Epithelial cell of proximal tubule (primary cell): ENCODE measurements at places on chromosomes 6 and 20. TPM values are rescaled to one million over a fixed set of nuclear protein-coding genes. Genes with fewer than 3 reads are reported as not detected.
A peak's percentile ranks its signal among the peaks of the same experiment; 100 is the strongest.

DNA sequence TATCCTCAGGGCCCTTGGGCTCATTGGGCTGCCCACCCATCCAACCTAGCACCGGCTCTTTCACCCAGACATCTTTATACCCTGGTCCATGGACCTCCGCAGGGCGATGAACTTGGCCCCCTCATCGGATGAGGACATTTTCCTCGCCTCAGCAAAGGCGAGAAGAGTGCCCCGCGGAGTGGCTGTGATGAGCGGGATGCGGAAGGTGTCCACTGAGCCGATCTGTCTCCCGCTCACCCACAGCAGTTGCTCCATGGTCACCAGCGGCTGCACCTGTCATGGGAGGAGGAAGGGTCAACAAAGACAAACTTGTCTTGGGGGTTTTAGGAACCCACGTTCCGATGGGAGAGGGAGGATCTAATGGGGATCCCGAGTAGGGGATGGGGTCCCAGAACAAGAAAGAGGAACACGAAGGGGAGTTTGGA lies 690 bp downstream of the NEU1 start:
- DNase-seq: no peak

DNA sequence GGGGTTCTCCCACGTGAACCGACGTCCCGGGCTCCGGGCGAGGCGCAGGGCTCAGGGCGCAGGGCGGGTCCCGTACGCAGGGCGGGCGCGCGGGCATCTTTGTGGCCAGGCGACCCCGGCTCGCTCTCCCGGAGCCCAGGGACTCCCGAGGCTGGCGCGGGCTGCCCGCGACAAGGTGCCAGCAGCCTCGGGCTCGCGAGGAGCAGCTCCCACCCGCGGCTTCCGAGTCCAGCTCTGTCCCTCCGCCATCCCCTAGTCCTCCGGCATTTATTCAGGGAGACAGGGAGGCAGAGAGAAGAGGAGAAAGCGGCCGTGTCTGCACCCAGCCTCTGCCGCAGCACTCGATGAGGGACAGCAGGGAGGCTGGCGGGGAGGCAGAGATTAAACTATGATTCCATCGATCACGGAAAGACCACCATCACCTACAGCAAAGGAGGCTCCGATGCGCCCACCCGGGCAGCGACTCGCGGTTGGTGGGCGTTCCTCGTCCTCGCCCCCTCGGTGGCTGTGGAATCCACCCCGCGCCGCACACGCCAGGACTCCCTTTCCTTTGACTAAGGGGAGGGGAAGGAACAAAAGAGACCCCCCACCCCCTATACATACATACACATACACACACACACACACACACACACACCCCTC lies 1.1 kb downstream of the RGS17 start:
- DNase-seq: no peak

DNA sequence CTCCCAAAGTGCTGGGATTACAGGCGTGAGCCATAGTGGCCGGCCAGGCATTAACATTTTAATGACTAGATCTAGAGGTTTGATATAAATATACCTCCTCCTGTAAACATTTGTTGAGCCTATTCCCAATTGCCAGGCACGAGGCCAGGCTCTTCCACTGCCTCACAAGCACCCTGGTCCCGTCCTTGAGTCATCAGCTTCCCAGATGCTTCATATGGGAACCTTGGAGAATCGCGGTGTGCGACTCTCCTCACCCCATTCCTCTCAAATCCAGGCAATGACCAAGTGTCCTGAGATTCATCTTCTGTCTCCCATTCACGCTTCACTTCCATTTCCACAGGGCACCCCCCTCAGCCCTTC lies 35.9 kb upstream of the PIM1 start:
- DNase-seq: no peak

Gene TCFL5
- 5.7 and 7.2 TPM in 2 replicates for total RNA-seq

Gene OR2J3
- total RNA-seq: not detected in 2 replicates

DNA sequence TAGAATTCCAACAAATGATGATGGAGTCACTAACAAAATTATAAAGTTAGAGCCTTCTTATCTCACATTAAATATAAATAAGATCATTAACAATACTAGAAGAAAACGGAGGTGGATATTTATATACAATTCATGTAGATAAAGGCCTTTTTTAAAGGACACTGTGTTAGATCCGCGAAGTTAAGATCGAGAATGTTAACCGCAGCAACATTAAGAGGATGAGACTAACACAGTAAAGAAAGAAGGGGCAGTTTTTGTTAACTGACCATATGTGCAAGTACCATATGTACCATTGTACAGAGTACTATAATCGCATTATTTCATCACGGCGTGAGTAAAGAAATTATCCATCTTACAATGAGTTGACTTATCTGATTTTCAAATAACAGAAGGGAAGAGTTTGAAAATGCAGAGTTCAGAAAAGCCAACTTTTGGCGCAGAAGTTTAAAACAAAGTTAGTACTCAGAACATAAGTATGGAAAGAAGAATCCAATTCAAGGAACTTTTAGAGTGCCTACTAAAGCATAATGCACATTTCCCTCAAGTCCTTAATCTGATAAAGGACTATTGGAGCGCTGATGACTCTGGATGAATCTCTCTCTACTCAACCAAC lies 1.4 kb downstream of the FBXL4 start:
- no peak for DNase-seq

Gene SLC22A2
- not detected in 2 replicates for total RNA-seq

Gene DEFB126
- not detected in 2 replicates for total RNA-seq

Gene PSORS1C1
- 1.1 and 2.8 TPM in 2 replicates for total RNA-seq

DNA sequence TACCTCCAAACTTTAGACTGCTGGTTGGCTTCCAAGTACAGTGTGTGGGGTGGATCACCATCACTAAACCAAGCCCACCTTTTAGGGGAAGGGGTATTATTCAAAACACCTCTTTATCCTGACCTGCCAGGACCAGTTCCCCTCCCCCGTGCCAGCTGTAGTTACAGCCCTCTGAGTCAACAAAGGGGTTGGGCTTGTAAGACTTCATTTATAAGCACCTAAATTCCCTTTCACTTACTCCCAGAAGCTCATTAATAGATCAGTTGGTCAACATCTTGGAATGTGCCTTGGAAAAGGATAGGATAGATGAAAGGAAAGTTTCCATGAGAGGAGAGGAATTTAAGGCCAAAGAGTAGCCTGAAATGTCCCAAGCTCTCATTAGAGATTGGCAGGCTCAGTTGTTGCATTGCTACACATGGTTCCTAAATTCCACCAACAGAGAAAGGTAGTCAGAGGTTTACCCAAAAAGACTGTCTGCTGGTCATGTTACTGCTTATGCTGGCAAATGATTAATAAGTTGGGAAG lies 59.2 kb downstream of the TNFAIP3 start:
- peak; percentile 95 for DNase-seq

Gene NTSR1
- total RNA-seq: 0.29 TPM in 1 of 2 replicates, not detected in the other

Gene KIF25
- total RNA-seq: not detected in 2 replicates

DNA sequence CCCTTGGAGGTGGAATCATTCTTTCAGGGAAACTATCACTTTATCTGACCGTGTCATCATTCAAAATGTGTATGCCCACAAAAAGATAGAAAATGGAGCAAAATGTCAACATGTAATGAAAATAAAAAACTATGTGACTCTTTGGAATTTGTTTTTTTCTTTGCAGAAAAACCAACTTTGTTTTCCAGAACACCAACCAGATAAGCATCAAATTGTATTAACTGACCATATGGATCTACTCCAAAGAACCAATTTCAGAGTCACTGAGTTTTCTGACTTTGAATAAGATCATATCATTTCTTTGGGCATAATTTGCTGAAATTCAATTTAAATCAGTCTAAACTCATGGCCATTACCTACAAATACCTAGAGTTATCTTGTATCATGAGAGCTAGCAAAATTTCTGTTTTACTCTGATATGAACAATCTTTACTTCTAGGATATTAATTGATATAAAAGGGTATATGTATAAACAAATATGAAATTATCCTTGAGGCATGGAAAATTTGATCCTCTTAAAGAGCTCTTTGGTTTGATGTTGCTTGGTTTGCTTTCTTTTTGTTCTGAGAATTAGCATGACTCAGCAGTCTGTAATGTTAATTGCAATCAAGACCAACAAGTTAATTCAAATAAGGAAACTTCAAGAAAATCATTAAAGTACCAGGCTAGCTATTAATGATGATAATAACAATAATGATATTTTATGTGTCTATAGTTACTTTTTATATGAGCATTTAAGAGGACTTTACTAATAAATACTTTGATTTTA lies 444.4 kb upstream of the MARCKS start:
- DNase-seq: no peak

Gene TFAP2A
- 6.4 and 17.8 TPM in 2 replicates for total RNA-seq

DNA sequence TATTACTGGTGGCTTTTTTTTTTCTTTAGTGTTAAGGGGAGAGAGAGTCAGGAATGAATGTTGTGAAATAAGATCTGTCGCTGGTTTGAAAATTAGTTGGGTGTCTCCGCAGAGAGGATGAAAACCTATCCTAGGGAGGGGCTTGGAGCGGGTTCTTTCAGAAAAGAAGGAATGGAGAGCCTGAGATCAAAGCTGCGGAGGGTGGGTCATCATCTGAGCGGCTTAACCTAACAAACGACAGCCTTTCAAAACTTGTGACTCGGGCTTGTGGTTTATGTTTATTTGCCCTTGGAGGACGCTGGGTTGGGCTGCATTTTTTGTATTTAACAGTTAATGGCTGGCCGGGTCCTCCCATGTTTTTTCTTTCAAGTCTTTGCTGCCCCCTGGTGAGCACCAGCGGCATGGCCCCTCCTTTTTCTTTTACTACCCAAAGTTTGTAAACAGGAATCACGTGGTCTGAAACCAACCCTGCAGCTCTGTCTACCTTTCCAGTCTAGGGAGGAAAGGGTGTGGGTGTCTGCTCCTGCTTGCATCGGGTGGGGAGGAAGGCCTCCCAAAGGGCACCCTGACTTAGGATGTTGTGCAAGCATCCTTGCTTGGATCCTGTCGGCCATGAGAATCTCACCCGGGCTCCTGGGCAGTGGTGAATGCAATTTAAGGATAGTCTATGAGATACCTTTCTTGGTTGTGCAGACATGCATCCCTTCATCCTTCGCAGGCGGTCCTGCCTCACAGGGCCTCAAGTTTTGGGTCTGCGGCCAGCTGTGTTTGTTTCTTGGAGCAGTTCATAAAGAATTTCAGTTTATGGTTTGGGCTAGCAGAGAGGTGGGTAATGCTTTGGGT lies 2.2 kb downstream of the PIM1 start:
- peak; percentile 67 for DNase-seq
